ENCODE measurements at places on chromosomes 1 and 21. TPM values are rescaled to one million over a fixed set of nuclear protein-coding genes. Genes with fewer than 3 reads are reported as not detected.

Gene LIX1L
- total RNA-seq = 21.7 TPM

Gene KRTAP19-8
- not detected for total RNA-seq

Gene CLCNKA
- total RNA-seq = not detected

Gene CTH
- total RNA-seq = 4.7 TPM

Gene SDCCAG8
- total RNA-seq = 38.8 TPM

Data from foreskin keratinocyte (primary cell).